Psoas muscle (tissue), 8 donors: ENCODE measurements at places on chromosomes 5 and 9. TPM values are rescaled to one million over a fixed set of nuclear protein-coding genes. Genes with fewer than 3 reads are reported as not detected.

The PCDHA3 gene
- 0.12 TPM for total RNA-seq

The TMEM215 gene
- total RNA-seq, result 0.12 TPM

The NR6A1 gene
- total RNA-seq, result 1.2 TPM

The FOXD4L6 gene
- total RNA-seq, result not detected

The ABLIM3 gene
- total RNA-seq, result 54.5 TPM

The KIAA1191 gene
- total RNA-seq, result 201 TPM

The CCL28 gene
- 0.28 TPM for total RNA-seq

The PLPPR1 gene
- total RNA-seq, result 0.11 TPM

The UIMC1 gene
- total RNA-seq, result 40.0 TPM

The SLCO4C1 gene
- not detected for total RNA-seq

The HRCT1 gene
- total RNA-seq, result 4.2 TPM

The MARCHF3 gene
- total RNA-seq, result 16.2 TPM

The ZFP62 gene
- total RNA-seq, result 14.6 TPM

The TMC1 gene
- 0.34 TPM for total RNA-seq

The PAEP gene
- not detected for total RNA-seq

The LHX2 gene
- not detected for total RNA-seq

The ITK gene
- 0.36 TPM for total RNA-seq
